ENCODE measurements at places on chromosomes 7 and 10.

DNA sequence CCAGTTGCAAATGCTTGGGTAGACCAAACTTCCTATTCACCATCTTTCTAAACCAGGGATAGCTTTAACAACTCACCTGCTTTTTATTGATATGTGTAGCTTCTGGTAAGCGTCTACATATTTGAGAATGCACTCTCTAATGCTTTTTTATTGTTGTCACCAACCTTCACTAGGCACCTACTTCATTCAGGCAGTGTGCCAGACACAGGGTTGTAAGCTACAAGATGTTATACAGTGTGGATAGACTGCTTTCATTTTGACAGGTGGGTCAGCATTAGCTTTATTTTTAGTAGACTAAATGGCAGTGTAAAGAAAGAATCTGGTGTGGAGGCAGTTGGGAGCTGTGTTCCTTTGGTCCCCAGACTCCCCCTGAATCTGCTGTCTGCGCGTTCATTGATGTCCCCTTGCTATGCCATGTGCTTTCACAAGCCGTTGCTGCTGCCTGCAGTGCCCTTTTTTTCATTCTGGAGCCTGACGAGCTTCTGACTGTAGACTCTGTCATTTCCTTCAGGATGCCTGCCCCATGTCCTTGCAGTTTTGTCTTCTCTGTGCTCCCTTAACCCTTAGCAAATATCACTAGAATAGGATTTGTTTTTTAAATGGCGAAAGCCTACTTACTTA lies 32.1 kb downstream of the NRF1 start:
- no peak for DNase-seq

DNA sequence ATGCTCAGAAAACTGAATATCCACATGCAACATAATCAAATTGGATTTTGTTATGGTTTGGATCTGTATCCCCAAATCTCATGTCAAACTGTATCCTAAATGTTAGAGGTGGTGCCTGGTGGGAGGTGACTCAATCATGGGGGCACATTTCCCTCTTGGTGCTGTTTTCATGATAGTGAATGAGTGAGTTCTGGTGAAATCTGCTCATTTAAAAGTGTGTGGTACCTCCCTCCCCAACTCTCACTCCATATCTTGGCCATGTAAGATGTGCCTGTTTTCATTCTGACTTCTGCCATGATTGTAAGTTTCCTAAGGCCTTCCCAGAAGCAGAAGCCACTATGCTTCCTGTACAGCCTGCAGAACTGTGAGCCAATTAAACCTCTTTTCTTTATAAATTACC lies 239.6 kb upstream of the KLF14 start:
- no peak for DNase-seq

DNA sequence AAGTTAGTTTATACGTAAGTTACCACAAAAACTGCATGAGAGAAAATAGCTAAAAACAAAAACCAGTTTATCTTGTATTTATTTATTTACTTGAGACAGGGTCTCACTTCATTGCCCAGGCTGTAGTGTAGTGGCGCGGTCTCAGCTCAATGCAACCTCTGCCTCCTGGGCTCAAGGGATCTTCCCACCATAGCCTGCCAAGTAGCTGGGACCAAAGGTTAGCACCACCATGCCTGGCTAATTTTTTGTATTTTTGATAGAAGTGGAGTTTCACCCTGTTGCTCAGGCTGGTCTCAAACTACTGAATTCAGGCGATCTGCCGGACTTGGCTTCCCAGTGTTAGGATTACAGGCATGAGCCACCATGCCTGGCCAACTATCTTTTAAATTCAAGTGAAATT lies 277.4 kb downstream of the PLXDC2 start:
- no peak for DNase-seq

DNA sequence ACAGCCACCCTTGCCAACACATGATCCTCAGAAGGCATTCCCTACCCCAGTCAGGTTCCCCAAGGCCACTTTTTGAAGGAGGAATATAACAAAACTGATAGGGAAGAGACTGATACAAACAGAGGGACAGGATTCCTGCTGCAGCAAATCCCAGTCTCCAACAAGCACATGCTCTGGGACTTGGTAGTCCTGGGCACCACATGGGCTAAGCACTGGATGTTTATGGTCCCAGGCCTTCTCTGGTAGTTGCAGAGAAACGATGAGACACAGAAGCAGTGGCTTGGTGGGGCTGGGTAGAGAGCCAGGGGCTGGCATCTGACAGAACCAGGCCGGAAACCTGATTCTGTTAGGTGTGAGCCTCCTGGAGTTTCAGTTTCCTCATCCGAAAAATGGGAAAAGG lies 3.2 kb downstream of the VSTM4 start:
- no peak for DNase-seq

DNA sequence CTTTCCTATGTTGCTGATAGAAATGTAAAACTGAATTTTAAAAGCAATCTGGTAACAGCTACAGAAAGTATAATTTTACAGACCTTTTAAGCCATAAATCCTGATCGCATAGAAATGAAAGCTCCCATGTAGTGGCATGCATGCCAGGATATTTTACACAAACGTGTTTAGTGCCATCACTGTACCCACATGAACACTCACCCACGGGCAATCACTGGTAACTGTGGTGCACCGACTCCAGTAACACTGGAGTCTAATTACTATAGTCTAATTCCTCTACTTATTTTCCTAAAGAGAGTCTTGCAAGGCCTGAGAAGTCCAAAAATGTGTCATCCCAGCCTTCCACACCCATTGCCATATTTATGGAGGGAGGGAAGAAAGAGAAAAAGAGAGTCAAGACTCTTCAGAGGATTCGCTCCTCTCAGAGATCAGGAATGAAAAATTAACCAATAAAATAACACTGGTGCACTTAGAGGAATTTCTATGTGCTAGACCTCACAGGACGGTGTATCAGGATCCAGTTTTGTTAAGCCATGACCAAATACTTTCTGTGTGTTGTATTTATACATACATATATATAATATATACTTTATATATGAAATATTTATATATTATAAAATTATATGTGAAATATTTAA lies 48.9 kb upstream of the AKR1C1 start:
- DNase-seq, result no peak

GRCh38 chr7:28986028-28986764 lies 28.1 kb upstream of the TRIL start:
- DNase-seq, result no peak

DNA sequence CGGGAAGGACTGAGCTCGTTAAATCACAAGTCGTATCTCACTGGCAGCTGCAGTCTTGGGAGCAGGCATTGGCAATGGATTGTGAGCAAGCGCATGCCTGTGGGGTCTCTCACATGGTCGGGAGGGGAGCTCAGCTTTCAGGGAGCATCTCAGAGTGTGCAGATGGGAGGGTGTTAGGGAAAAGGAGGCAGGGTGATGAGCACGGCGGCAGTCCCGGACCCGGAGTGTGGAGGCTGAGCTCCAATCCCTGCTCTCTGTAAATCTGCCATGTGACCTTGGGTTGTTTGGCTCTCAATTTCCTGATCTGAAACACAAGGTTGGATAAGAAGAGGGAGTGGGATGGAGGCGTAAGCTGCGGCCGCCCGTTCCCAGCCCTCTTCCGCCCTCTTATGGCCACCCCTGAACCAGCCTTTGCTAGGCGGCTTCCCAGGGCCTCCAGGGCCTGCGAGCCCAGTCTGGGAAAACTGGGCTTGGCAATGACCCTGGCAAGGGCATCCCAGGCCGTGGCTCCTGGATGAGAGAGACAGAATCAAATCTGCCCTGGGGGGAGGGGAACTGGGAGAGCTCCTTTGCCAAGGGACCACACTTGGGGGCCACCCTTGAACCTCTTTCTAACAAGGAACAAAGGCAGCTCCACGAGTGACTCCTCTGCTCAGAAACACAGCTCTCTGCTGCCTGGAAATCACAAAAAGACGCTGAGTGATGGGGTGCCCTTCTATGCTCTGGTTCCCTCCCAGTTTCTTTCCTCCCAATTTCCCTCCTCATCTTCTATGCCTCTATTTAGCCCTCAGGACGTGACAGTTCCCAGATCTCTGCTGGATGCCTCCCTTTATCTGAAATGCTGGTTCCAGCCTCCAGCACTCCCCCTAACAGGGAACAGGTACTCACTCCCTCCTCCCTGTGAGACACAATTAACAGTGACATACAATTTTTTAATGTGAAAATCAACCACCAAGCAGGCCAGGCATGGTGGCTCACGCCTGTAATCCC lies 41.7 kb upstream of the LOXL4 start:
- no peak for DNase-seq

DNA sequence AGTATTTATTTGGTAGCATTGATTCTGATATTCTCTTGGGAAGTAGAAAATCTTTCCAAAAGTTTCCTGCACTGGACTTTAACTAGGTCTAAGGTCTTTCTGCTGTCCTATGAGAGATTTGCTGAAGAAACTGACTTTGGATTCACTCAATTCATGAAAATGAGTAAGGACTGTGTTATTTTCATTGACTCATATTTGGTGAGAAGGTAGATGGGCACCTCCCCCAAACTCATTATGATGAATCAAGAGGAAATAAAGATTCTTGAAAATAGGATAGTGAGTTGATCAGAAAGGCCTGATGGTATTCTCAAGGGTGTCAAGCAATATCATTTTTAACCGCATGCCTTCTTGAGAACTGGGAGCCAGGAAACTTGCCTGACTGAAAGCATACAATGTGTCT lies 110.3 kb downstream of the RNF133 start:
- no peak for DNase-seq

DNA sequence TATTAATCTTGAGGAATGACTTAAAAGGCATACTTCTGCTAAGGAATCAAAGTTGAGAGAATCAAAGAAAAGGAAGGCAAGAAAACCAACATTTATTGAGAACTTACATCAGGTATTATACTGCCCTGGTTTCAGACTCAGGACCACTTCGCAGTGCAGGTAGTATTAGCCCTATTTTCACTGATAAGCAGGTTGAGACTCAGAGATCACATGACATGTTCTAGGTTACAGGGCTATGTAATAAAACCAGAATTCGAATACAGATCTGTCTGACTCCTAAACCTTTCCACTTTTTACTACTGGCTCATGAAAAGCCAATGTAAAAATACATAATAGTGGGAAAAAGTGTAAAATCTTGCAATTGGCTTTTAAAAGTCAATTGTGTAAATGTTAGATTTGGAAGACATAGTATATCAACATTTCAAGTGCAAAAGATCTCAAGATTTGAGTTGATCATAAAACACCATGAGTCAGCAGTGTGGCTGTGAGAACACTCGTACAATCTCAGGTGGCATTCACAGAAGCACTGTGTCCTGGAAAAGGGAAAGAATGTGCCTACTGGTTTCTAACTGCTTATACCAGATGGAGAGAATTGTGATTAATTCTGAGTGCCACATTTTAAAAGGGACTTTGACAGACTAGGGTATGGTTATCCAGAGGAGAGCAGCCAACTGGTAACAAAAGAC lies 195.8 kb upstream of the MKLN1 start:
- DNase-seq, result no peak

DNA sequence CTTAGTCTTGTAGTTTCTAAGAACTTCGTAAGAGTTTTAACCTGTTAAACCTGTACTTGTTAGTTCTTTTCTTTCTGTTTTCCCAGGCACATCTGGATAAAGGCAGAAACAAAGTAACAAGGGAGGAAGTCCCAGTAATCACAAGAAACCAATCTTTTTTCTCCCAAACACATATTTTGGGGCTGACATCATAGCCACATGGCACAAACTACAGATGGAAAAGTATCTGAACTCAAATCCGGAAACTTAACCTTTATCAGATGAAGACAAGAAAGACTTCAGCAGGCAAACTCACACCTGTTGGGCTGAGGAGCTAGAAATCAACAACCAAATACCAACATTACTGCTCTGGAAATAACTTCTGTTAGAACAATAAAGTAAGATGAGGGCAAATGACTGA lies 67.1 kb downstream of the CUBN start:
- DNase-seq, result no peak

DNA sequence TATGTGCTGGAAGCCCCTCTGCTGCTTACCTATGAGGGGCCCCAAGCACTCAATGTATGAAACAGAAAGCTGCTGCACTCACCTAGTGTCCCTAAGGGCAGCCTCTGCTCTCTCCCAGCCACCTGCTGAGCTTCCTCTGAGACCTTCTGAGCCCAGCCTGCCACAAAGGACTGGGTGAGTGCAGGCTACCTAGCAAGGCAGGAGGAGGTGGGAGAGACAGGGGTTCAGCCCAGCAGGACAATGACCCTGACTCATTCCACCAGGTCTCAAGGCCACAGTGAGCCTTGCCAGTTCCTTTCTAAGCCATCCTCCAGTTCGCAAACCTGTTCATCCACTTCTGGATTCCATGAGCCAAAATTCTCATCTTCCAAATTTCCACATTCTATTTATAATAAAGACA lies 16.3 kb downstream of the VOPP1 start:
- DNase-seq, result no peak

DNA sequence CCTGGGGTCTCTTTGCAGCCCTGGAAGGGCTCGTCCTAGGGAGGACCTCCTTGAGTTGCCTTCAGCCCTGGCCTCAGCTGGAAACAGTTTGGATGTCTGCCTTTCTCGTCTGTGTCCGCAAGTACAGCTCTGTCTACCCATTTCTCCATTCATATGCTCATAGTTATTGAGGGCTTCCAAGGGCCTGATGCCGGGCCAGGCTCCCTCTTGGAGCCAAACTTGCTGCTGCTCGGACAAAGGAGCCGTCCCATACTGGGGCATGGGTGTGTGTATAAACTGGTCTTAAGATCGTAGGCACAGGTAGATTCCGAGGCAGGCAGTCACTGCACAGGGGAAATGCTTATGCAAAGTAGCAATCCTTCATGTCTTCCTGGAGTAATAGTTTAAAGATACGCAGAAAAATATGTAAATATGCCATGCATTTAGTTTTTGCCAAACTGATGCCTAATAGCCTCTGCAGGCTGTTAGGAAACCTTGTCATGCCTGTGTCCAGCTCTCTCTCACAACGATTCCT lies 117.0 kb upstream of the BTBD16 start:
- DNase-seq, result no peak

Measured in stimulated activated CD8-positive, alpha-beta memory T cell treated with anti-CD3 and anti-CD28 coated beads, Interleukin-12 subunit alpha, Interleukin-12 subunit beta, amount 100 ng/mL, for 1 hour (primary cell).